ENCODE measurements at places on chromosomes 2 and 18. TPM values are rescaled to one million over a fixed set of nuclear protein-coding genes. Genes with fewer than 3 reads are reported as not detected.

Gene ST6GAL2
- not detected for total RNA-seq

Gene TYW5
- 11.0 TPM for total RNA-seq

DNA sequence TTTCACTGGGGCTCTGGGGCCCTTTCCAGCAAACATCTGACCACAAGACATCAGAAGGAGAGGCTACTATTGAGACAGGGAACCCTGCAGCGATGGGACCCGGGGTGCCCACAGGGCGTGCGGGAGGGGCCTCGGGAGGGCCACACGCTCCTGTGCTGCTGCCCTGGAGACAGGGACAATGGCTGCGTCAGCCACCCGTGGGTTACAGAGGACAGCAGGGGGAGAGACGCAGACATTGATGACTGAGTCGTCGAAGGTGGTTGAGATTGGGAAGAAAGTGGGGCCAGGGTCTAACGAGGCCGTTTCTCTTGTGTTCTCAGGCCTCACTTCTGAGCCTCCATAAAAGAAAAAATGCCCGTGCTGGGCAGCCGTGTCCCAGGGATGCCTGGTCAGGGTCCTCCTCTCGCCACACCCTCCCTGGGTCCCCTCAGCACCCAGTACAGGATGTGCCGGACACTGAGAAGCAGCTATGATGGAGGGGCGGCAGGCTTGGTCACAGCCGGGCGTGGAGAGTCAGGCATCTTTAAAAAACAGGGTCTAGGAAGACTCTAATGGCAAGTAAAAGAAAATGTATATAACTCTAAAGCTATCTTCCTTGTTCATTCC lies 73.9 kb downstream of the NDUFA10 start:
- no peak for DNase-seq

DNA sequence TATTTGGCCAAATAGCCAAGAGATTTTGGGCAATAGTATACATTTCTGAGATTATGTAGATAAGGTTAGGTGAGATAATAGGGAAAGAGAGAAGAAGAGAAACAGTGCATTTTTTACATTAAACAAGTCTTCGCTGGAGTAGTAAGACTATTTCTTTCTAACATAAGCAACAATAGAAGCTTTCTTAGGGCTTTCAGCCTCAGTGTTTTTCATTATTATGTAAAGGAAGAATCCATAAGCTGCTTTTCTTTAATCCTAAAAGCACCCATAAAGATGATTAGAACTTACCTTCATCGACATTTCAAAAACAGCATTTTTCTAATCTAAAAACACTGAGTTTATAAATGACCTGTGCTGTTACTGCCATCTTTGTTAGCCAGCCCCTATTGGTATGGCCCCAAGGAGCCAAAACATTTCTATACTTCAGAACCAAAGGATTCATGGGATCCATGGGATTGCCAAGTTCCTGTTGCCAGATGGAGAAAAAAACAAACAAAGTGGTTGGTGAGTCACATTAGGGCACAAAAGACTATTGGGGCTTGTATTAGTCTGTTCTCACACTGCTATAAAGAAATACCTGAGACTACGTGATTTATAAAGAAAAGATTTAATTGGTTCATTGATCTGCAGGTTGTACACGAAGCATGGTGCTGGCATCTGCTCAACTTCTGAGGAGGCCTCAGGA lies 88.2 kb downstream of the SCG2 start:
- no peak for DNase-seq

GRCh38 chr2:112151271-112151670 lies 13.1 kb downstream of the FBLN7 start:
- no peak for DNase-seq

DNA sequence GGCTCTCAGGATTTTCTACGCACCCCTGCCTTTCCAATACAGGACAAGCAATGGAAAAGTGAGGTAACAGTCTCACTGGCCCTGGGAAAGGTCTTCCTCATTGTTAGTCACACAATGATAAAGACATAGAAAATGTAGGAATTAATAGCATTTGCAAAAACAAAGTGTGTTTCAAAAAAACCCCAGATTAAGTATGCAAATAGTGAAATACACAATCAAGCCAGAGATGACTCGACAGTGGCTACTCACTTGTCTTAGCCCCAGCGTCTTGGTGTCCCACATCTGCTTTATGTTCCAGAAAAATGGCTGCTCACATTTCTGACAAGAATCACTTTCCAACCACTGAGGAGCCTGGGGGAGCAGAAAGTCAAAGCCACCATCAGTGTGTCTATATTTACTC lies 47.0 kb upstream of the AP1S3 start:
- no peak for DNase-seq

- no peak for DNase-seq
These were observed 283.1 kb downstream of the CELF4 start for GRCh38 chr18:37282386-37283037.

Data from activated T-helper 2 cell treated with anti-CD3 and anti-CD28 coated beads, Interferon-gamma antibody, Interleukin-2, Interleukin-4, amounts not matched to agents 10 μg/mL and 5 μg/mL and 100 μg/mL, durations not matched to agents 14 hours and 24 hours and 36 hours (primary cell).